C1 segment of cervical spinal cord (tissue), 14 donors: ENCODE measurements at places on chromosomes 7 and 10.
A peak's percentile ranks its signal among the peaks of the same experiment; 100 is the strongest.

- no peak for DNase-seq
Observed at GRCh38 chr10:110613341-110613995, 30.7 kb upstream of the RBM20 start.

GRCh38 chr7:70053421-70053820, 455.1 kb downstream of the AUTS2 start:
- DNase-seq = no peak

DNA sequence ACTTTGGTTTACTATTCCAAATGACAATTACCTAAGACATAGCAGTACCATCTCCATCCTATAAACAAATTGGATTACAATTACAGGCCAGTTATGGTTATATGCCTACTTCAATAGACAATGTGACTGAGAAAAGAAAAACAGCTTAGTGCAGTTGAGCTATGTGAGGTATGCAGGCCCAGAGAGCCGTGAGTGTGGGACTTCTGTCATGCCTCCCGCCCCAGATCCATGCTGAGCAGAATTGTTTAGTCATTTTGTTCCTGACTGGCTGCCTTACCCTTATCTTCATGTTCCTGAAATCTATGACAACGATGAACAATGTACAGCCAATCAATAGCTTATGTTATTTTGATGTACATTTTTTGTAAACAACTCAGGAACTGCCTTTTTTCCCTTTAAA, 21.7 kb downstream of the LARP4B start:
- no peak for DNase-seq

GRCh38 chr10:132630666-132631337, 93.2 kb downstream of the INPP5A start:
- no peak for DNase-seq

DNA sequence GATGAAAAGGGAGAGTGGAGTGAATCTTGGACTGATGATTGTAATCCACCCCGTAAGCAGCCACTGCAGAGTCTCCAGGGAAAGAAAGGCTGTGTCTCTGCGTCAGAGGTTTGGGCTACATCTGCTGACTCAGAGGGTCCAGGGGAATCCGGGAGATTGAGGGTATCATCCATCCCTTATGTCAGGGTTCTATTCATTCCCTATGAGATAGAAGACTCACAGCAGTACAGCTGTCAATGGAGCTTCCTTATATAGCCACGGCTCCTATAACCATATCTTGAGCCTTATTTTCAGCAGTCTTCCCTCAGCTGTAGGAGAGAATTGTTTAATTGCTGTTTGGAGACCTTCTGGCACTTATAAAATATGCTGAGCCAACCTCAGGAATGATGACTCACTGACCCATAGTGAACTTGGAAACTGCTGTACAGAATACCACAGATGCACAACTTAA, 558.2 kb upstream of the PFKP start:
- no peak for DNase-seq

DNA sequence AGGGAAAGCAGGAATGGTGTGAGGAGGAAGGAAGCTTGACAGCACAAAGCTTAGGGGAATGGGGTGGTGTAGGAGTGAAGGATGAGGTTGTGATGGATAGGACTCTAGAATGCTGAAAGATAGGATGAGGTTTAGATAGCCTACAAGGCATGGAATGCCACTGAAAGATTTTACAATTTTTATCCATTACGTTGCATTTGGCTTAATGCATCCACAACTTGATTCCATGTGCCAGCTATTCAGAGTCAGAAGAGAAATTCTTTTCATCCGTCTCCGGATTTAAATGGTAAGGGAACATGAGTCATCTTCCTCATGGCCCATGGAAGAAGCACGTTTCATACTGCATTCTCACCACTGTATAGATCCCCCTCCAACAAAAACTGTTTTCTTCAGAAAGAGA, 212.4 kb upstream of the BMPER start:
- no peak for DNase-seq

GRCh38 chr7:101614939-101615302, 14.2 kb downstream of the MYL10 start:
- no peak for DNase-seq

DNA sequence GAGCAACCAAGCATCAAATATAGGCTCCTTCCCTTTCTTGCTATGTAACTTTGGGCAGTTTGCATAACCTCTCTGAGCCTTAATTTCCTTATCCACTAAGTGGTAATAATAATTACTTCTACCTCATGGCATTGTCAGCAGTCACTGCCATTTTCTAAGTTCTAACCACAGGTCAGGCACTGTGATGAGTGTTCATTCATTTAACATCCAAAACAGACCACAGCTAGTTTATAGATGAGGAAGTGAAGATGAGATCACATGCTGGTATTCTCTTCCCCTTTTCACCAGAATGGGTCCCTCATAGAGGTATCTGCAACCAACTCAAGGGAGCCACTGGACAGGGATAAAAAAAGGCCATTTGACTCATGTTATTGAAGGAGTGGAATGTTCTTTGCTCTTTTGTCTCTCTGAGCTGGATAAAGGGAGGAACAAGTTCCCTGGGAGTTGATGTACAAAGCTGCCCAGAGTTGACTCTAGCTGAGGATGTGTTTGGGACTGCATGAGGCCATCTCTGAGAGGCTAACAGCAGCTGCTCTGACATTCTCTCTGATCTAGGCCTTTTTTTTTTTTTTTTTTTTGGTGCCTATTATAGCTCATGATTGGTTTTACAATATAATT, 65.0 kb downstream of the DNAJC12 start:
- DNase-seq = no peak

GRCh38 chr10:74063256-74063655, 65.3 kb downstream of the VCL start:
- DNase-seq = no peak

DNA sequence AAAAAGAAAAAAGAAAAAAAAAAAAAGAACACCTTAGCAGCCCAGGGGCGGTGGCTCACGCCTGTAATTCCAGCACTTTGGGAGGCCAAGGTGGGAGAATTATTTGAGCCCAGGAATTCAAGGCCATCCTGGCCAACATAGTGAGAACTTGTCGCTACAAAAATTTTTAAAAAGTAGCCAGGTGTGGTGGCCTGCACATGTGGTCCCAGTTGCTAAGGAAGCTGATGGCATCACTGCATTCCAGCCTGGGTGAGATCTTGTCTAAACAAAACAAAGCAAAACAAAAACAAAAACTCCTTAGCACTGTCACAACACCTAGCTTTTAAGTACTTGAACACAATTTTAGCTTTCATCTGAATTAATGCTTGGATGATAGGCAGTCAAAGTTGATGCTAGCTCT, 86.3 kb upstream of the MKLN1 start:
- no peak for DNase-seq

DNA sequence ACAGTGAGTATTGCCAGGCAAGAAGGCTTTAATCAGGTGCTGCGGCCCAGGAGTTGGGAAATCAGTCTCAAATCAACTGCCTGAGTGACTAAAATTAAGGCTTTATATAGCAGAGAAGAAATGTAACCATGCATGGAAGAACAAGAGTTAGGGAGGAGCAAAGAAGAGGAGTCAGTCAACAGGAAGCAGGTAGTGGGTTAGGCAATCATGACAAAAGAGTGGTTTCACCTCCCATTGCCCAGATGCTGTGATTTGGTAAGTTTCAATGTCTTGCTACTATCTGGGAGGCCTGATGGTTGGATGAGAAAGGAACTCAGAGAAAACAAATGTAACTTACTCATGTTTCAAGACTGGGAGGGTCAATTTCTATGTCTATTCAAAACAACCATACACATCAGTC, 998.3 kb downstream of the GATA3 start:
- DNase-seq = no peak

- DNase-seq = no peak
Observed at GRCh38 chr7:134699021-134699818, 52.6 kb downstream of the BPGM start.

GRCh38 chr10:77898323-77899079, 28.1 kb downstream of the DLG5 start:
- DNase-seq = no peak

- DNase-seq = no peak
Observed at GRCh38 chr7:12269100-12269895, 58.2 kb downstream of the TMEM106B start.

- no peak for DNase-seq
Observed at GRCh38 chr10:122077311-122077875, 88.4 kb downstream of the TACC2 start.

DNA sequence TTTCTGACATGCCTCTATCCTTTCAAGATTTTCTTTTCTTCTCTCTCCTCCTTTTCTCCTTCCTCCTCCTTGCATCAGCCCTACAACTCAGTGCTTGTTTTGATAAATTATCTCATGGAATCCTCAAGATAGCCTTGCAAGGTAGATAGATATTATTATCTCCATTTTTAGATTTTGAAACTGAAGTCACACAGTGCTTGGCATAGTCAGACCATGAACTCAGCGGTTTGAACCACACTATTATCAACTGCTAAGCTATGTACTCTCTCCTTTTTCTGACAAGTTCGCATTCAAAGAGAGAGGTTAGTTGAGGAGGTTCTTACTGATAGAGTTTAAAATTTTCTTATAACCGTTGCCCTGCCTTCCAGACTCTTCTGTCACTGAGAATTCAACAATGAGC, 79.1 kb downstream of the SUGCT start:
- no peak for DNase-seq

- no peak for DNase-seq
Observed at GRCh38 chr7:97639036-97639435, 92.8 kb upstream of the TAC1 start.

- DNase-seq = no peak
Observed at GRCh38 chr7:27091941-27092818, 3.6 kb downstream of the HOXA1 start.

DNA sequence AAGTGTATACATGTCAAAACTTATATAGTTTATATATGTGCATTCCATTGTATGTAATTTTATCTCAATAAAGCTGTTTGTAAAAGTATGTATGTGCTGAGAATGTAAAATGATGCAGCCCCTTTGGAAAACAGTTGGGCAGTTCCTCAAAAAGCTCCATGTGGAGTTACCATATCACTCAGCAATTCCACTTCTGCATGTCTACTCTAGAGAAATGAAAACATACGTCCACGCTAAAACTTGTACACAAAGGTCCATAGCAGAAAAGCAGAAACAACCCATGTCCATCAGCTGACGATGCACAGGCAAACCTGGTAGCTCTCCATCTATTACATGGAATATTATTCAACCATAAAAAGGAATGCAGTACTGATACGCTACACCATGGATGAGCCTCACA, 8.3 kb upstream of the RGS10 start:
- DNase-seq = no peak

GRCh38 chr10:15163253-15163828, 5.2 kb downstream of the NMT2 start:
- DNase-seq = no peak

DNA sequence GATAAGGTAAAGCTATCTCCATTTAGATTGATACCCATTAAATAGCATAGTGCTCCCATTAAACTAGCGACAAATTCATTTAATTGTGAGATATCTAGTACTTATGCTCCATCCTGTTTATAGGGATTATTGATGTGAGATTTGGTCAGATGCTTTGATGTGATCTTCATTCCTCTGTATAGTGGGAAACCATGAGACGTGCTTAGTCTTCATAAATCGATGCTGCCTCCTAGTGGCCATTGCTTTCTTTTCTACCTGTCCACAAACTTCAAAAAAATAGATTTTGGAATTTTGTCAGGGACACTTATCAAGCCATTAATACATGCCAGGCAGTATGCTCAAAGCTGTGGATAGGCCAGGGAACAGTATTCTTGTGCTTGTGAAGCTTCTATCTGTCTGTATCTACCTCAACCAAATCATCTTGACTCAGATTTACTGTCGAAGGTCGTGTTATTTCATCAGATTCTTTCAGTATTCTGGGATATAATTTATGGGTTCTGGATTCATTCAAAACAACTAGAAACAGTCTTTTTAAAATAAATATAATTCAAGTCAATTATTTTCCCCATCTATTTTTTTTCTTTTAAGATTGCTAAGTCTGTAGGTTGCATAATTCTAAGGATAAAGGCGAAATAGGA, 12.0 kb downstream of the LSM8 start:
- peak; percentile 38 for DNase-seq

- no peak for DNase-seq
Observed at GRCh38 chr10:84407388-84408049, 79.1 kb downstream of the CCSER2 start.

DNA sequence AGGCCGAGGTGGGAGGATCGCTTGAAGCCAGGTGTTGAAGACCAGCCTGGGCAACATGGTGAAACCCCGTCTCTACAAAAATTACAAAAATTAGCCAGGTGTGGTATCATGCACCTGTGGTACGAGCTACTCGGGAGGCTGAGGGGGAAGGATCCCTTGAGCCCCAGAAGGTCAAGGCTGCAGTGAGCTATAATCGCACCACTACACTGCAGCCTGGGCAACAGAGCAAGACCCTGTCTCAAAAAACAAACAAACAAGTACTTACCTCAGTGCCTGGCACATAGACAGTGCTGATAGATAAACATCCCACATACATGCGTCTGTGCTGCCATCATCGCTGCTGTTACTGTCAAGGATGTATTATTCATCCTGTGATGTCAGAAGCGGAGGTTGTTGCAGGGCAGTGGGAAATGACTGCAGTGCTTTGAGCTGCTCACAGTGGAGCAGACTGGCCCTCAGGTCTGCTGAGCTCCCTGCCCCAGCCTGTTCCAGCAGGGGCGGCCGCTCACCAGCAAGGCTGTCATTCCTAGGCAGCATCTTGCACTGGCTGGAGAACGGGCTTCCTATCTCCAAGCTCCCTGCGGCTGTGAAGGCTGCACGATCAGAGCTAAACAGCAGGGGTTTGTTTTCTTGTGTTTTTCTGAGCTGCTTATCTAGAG, 18.6 kb downstream of the FOXK1 start:
- DNase-seq = no peak

- no peak for DNase-seq
Observed at GRCh38 chr10:108817584-108817983, 1105.7 kb downstream of the XPNPEP1 start.

GRCh38 chr10:29712108-29712507, 77.3 kb upstream of the SVIL start:
- no peak for DNase-seq

DNA sequence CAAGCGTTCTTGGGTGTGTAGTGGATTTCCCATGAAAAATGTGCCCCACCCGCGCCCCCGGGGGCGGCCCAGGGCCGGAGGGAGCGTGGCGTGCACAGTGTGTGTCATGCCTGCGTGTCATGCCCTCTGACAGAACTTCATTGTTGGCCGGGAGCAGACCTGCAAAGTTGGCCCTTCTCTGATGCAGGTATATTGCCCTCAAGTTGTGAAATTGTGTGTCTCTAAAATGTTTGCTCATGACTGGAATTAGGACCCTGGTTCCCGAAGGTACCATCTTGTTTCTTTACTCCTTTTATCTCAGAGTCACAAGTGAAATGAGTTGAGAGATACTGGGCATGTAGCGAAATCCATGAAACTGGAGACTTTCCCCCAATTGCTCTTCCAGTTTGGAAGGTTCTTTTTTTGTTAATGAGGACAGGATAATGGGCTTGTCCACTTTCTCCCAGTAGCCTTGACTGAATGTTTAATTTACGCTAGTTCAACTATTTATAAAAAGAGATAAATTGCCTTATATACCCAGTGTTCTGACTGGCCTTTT, 26.2 kb downstream of the ADK start:
- DNase-seq = peak; percentile 53

- DNase-seq = peak; percentile 94
Observed at GRCh38 chr7:135211179-135211945, at the start of gene WDR91. WDR91 (minus strand) TSS chr7:135211526; CDS start chr7:135211502, 24 bp downstream.

- no peak for DNase-seq
Observed at GRCh38 chr7:32273297-32273696, 203.1 kb upstream of the PDE1C start.
